ENCODE measurements at places on chromosomes 13 and 19.

DNA sequence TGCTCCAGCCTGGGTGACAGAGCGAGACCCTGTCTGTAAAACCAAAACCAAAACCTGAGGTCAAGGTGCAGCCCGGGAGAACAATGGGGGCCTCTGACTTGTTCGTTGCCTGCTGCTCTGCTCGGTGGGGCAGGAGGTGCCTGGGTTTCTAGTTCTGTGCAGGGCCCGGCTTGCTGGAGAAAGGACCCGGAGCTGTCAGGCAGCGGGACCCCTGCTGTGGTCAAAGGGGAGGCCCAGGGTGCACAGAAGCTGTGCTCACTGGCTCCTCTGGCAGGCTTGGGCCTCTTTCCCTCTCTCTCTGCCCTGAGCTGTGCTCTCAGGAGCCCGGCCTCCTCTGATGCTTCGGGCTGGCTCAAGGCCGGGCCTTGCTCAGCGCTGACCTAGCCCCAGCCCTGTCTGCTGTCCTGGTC lies 3.5 kb downstream of the LRP3 start:
- no peak for DNase-seq

- DNase-seq = no peak
Observed at GRCh38 chr13:73740666-73741065, 393.5 kb downstream of the KLF12 start.

DNA sequence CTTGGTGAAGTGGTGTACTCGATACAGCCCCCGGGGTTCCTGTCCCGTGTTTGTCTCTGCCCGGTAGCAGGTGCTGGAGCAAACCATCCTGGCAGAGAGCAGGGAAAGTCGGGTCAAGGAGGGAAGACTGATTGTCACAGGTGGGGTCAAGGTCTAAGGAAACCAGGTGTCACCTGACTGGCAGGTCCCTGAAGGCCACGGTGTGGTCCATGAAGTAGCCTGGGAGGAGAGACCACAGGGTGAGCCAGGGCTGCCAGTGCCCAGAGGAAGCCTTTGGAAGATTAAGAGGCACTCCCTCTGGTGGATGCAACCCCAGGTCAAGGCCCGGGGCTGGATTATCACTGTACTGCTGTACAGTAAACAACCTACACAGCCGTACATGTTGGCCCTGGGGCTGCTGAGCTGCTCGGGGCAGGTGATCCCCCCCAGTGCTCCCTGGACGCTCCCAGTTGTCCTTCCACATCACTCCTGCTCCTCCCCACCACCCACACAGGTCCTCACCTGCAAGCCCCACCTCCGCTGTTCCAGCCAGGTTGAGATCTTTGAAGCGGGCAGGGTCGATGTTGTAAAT lies 6.0 kb upstream of the CCER2 start:
- DNase-seq = no peak

- no peak for DNase-seq
Observed at GRCh38 chr13:38528986-38529385, 157.9 kb upstream of the FREM2 start.

GRCh38 chr19:55485439-55486011 lies 537 bp downstream of the NAT14 start:
- no peak for DNase-seq

GRCh38 chr13:39232401-39232980 lies 194.2 kb downstream of the NHLRC3 start:
- DNase-seq = no peak

- DNase-seq = no peak
Observed at GRCh38 chr13:50668049-50668448, 175.4 kb downstream of the DLEU7 start.

- no peak for DNase-seq
Observed at GRCh38 chr19:12913851-12914690, 5.0 kb downstream of the SYCE2 start.

- no peak for DNase-seq
Observed at GRCh38 chr13:59176775-59177174, 987.0 kb downstream of the DIAPH3 start.

- DNase-seq = no peak
Observed at GRCh38 chr19:7924241-7924640, 1.7 kb downstream of the CTXN1 start.

- no peak for DNase-seq
Observed at GRCh38 chr19:48635263-48635965, 1.8 kb downstream of the DBP start.

DNA sequence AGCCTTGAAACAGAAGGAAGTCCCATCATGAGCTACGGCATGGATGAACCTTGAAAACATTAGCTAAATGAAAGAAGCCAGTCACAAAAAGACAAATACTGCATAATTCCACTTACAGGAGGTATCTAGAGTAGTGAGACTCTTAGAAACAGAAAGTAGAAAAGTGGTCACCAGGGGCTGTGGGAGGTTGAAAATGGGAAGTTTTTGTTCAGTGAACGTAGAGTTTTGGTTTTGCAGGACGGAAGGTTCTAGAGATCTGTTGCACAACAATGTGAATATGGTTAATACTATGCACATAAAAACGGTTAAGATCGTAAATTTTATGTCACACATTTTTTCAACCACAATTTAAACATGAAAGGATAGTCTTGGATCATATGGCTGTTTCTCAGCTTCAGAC lies 11.9 kb upstream of the SLC10A2 start:
- DNase-seq = no peak

DNA sequence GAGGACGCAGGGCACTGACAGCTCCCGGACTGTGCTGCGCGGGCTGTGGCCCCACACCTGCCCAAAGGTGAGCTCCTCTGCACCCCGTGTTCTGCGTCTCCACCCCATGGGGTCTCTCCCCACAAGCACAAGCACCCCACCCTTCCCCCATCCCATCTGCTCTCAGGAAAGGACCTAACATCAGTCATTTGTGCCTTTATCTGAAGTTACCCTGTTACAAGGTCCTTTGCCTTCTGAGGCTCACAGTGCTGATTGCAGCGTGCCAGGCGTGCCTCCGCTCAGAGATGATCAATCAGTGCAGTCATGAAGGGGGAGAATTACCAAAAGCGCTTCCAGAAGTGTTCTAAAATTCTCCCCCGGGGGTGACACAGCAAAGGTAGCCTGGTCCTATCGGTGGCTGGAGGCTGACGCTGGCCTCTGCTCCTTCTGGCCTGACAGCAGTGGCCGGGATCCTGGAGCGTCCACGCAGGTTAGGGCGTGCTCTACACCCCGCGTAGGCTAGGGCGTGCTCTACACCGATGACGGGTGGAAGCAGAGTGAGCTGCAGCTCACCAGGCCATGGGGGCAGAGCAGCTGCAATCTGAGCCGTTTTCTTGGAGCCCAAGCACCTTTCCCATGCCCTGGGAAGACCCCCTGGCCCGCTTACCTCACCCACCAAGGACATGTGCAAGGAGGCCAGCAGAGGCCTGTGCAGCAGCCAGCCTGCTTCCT lies 84.7 kb upstream of the TM9SF2 start:
- no peak for DNase-seq

DNA sequence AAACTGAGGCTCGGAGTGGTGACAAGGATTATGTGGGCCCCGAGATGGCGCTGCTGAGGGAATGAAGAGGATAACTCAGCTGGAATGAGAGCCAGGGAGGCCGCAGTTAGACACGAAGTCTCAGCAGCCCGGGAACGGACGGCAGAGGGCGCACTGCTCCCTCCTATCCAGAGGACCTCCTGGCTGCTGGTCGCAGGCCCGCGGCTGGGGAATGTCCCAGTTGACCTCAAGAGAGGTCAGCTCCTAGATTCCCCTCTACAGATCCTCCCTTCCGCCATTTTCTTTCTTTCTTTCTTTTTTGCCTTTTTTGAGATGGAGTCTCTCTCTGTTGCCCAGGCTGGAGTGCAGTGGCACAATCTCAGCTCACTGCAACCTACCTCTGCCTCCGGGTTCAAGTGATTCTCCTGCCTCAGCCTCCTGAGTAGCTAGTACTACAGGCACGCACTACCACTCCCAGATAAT lies 24.1 kb upstream of the ASPDH start:
- DNase-seq = peak; percentile 90

- no peak for DNase-seq
Observed at GRCh38 chr13:82116422-82116989, 1765.8 kb downstream of the SLITRK1 start.

GRCh38 chr13:104757712-104758111 lies 1691.5 kb upstream of the SLC10A2 start:
- DNase-seq = no peak

GRCh38 chr13:79374578-79374977 lies 31.5 kb downstream of the RBM26 start:
- no peak for DNase-seq

DNA sequence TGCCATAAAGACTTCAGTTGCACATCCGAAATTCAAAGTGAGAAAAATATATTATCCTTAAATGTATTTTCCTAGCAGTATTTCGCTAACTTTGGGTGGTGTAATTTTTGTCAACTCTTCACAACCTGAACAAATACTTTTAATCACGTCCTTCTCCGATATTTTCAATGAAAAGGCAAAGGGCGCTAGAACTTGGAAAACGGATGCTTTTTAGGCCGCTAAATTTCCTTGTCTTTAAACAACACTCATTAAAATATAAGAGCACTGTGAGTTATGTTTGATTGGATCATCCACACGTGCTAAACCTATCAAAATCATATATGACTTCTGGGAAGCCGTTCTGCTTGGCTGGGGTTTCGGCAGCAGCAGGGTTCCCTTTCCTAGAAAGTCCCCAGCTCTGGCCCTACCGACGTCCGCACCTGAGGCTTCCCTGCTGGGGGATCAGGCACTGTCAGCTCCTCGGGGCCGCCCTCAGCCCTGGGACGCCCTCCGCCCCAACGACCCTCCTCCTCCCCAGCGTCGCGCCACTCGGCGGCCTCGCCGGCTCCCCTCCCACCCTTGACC lies 462 bp upstream of the MPHOSPH8 start:
- DNase-seq = no peak

GRCh38 chr13:21240586-21240985 lies 64.1 kb downstream of the MRPL57 start:
- DNase-seq = no peak

- no peak for DNase-seq
Observed at GRCh38 chr13:64338671-64339070, 2891.5 kb downstream of the PCDH9 start.

DNA sequence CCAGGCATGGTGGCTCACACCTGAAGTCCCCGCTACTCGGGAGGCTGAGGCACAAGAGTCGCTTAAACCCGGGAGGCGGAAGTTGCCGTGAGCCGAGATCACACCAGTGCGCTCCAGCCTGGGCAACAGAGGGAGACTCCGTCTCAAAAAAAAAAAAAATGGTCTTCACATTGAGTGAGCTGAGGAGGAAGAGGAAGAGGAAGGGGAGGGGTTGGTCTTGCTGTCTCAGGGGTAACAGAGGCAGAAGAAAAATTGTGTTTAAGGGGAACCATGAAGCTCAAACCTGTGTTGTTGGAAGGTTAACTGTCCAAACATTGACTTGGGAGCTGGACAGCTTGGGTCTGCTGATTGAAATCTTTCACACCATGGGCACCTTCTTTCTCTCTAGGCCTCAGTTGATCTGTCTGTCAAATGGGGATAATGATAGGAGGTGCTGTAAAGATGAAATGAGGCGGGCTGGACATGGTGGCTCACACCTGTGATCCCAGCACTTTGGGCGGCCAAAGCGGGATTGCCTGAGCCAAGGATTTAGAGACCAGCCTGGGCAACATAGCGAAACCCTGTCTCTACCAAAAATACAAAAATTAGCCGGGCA lies 9.8 kb upstream of the SLC44A2 start:
- DNase-seq = no peak

- DNase-seq = no peak
Observed at GRCh38 chr19:39166571-39167391, 30.0 kb upstream of the NCCRP1 start.

DNA sequence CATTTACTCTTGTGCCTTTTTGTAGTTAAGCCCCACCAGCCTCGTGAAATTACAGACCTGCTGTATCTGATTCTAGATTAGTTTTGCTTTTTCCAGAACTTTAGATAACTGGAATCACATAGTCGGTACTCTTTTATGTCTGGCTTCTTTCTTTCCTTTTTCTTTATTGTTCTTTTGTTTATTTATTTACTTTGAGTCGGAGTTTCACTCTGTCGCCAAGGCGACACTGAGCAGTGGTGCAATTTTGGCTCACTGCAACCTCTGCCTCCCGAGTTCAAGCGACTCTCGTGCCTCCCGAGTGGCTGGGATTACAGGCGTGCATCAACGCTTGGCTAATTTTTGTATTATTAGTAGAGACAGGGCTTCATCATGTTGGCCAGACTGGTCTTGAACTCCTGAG lies 6.0 kb upstream of the NCCRP1 start:
- no peak for DNase-seq
